Esophagus muscularis mucosa (tissue), 4 donors: ENCODE measurements at places on chromosomes 1 and 21. TPM values are rescaled to one million over a fixed set of nuclear protein-coding genes. Genes with fewer than 3 reads are reported as not detected.

The MFSD2A gene
- 1.7 TPM for total RNA-seq

The PERM1 gene
- total RNA-seq, result 0.50 TPM

The NOL9 gene
- 21.9 TPM for total RNA-seq

The RASSF5 gene
- 10.1 TPM for total RNA-seq

The KIAA1614 gene
- 15.8 TPM for total RNA-seq

The AIRE gene
- total RNA-seq, result not detected

The FAM72C gene
- not detected for total RNA-seq

The AKNAD1 gene
- total RNA-seq, result 1.7 TPM

The SERPINC1 gene
- not detected for total RNA-seq

The GUCA2A gene
- total RNA-seq, result not detected

The SPRR2A gene
- total RNA-seq, result not detected

The NTNG1 gene
- total RNA-seq, result 0.78 TPM

The LIN28A gene
- total RNA-seq, result not detected

The LIPI gene
- not detected for total RNA-seq

The S100A16 gene
- total RNA-seq, result 67.9 TPM

The C4BPA gene
- 0.52 TPM for total RNA-seq

The MMP23B gene
- total RNA-seq, result 19.5 TPM

The COP1 gene
- total RNA-seq, result 53.6 TPM

The KLF17 gene
- total RNA-seq, result 2.0 TPM

The PLEKHN1 gene
- total RNA-seq, result 0.19 TPM

The COL16A1 gene
- total RNA-seq, result 62.7 TPM

The CCNL2 gene
- 73.4 TPM for total RNA-seq

The RAP1GAP gene
- 0.71 TPM for total RNA-seq

The NTPCR gene
- 21.7 TPM for total RNA-seq

The SH2D5 gene
- total RNA-seq, result 7.2 TPM

The FCRLB gene
- total RNA-seq, result 1.3 TPM

The SPATA1 gene
- not detected for total RNA-seq

The C1orf50 gene
- 3.4 TPM for total RNA-seq

The DDR2 gene
- 182 TPM for total RNA-seq

The RIPK4 gene
- 0.91 TPM for total RNA-seq

The S100A7 gene
- not detected for total RNA-seq

The SLAMF9 gene
- total RNA-seq, result not detected

The RAD54L gene
- not detected for total RNA-seq

The TTC22 gene
- total RNA-seq, result 0.06 TPM
